ENCODE measurements at places on chromosomes 6 and 20.
A peak's percentile ranks its signal among the peaks of the same experiment; 100 is the strongest.

DNA sequence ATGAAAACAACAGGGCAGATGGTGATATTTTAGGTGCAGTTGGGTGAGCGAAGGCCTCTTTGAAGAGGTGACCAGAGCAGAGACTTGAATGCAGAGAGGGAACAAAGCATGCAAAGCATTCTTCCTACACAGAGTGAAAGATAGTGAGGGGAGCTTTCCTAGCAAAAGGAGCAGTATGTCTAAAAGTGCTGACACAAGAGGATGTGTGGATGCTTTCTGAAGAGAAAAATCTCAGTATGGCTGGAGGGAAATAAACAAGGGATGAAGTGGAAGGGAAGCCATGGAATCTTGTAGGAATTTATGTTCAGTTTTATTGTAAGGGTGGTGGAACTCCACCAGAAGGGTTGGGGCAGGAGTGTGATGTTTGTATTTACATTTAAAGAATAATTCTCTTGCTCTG is 128.6 kb downstream of the F13A1 start:
- no peak for DNase-seq

DNA sequence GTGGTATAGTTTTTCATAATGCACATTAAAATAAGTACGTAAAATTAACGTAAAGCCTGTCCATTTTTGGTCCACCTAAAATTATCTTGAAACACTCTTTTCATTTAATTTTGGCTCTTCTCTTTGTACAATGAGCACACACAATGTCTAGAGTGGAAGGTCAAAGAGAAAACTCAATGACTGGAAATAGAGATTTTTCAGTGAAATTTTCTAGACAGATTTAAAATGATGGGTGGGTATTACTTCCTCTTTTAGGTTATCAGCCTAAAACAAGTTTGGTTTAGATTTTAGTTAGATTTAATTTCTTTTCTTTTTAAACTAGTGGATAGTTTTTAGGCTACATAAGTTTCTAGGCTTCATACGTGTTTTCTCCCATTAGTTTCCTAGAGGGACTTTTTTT is 24.9 kb downstream of the DSE start:
- DNase-seq, result no peak

DNA sequence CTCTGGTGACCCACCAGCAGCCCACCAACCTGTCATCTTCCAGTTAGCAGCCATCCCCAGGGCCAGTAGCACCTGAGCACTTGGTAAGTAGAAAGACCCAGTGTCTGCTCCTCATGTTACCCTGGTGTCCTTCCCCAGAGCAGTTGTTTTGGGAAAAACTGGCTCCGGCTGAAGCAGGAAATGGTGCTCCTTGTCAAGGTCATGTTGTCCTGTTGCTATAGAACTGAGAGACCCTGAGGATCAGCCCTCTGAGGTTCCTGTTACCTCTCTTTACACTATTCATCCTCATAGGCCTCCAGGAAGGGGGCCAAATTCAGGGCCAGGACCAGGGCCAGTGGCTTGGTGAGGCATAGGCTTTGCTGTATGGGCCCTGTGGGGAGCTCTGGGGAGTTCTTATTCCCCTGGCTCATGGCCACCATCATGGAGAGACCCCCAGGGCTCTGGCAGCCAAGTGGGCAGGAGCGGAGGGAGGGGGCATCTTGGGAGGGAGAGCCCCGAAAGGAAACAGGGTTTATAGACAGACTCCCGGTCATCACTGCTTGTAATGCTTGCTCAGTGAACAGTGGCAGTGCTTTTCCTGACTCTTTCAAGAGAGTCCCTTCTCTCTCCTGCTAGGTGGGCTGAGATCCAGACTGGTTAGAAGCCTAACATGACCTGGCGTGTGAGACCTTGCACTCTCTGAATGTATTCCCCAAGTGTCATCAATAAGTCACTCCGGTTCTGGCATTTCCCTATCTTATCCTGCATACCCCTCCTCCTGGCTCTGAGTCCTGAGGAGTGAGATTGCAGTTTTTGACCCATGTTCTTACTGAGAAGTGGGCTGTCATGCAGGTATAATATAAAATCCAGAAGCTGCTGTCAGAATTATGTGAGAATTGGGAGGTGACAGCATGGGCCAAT is 50.7 kb downstream of the PPARD start:
- no peak for DNase-seq

- peak; percentile 75 for DNase-seq
These were observed 876 bp upstream of the TBPL1 start for GRCh38 chr6:133951881-133952814.

DNA sequence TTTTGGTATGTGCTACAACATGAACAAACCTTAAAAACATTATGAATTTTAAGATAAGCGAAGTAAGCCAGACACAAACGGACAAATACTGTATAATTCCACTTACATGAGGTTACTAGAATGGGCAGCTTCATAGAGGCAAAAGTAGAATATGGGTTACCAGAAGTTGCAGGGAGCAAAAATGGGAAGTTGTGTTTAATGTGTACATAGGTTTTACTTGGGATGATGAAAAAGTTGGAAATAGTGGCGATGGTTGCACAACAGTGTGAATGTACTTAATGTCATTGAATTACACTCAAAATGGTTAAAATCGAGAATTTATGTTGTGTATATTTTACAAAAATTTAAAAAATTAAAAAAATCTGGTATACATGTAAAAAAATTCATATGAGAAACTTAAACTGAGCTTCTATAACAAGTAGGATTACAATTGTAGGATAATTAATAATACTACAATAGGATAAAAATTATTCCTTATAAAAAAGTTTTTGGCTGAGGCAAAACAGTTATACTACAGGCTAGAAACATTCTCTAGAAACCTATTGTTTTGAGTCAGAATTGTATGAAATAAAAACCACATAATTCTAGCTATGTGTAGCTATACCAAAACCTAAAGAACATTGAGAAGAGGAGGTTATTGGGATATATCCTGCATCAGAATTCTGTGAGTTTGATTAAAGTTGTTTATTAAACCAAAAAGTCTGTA is 24.8 kb upstream of the DYNLRB1 start:
- no peak for DNase-seq

- peak; percentile 90 for DNase-seq
These were observed 258.6 kb downstream of the ADGB start for GRCh38 chr6:146857180-146857979.

GRCh38 chr6:146154197-146154596 is 125.3 kb downstream of the GRM1 start:
- no peak for DNase-seq

DNA sequence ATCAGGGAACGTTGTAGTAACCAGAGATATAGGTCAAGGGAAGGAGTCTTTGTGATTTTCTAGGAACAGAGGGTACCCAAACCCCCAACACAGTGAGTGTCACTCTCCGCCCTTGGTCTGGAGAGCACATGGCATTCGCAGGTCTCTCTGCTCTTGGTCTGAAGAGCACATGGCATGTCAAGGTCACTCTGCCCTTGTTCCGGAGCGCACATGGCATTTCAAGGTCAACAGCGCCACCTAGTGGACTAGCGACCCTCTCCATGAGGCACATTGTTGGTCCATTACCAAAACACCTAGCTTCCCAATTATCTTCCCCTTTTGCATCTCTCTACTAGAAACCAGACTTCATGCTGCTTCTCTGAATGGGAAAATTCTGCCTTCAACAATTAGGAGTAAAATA is 260.0 kb downstream of the C6orf118 start:
- peak; percentile 60 for DNase-seq

GRCh38 chr6:6940031-6941025 is 167.4 kb upstream of the RREB1 start:
- no peak for DNase-seq

GRCh38 chr6:835476-836160 is 142.7 kb upstream of the EXOC2 start:
- no peak for DNase-seq

GRCh38 chr20:33019465-33020277 is 11.8 kb upstream of the BPIFB6 start:
- DNase-seq, result no peak

DNA sequence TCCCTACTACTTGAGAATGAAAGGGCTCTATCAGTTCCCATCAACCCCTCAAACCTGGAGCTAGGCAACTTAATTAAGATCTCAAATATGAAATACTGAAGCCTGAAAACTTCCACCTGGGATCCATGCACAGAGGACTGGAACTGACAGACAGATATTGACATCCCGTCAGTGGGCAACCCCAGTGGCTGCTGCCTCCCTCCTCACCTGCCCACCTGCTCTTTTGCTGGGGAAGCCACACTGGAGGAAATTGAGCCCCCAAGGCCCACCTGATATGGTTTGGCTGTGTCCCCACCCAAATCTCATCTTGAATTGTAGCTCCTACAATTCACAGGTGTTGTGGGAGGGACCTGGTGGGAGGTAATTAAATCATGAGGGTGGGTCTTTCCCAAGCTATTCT is 192.8 kb downstream of the LRFN2 start:
- no peak for DNase-seq

GRCh38 chr20:17875106-17875980 is 93.3 kb downstream of the SNX5 start:
- DNase-seq, result no peak

GRCh38 chr20:8094415-8094818 is 37.6 kb upstream of the PLCB1 start:
- DNase-seq, result no peak

- no peak for DNase-seq
These were observed 27.9 kb downstream of the TRAM2 start for GRCh38 chr6:52548999-52549398.

- DNase-seq, result no peak
These were observed 85.3 kb downstream of the COL21A1 start for GRCh38 chr6:56162081-56162480.

GRCh38 chr20:1775117-1775516 is 117.5 kb upstream of the SIRPG start:
- DNase-seq, result no peak

DNA sequence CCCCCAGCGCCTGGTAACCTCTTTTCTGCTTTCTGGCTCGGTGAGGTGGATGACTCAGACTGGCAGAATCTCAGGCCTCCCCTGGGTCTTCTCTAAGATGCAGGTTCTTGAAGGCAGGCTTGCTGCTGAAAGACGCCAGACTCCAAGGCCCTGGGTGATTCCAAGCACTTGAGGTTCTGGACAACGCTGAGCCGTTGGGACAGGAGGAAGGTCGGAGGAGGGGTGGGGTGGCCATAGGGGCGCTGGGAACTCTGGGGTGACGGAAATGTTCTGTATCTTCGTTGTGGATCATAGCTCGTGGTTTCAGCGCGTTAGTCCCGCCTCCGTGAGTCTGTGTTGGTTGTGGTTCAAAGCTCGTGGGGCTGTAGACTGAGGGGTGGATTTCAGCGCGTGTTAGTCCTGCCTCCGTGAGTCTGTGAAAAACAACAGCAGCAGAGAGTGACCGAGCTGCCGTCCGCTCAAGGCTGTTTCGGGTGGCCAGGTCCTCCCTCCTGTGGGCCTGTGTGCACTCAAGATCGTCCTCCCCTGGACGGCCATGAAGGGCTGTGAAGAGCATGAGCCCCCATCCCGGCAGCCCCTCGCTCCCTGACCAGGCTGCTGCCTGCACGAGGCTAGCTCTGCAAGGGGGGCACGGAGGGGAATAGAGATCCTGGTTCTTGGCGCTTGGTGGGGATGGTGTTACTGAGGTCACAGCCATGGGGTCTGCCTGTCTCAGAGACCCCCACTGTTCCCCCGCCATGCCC is 7.7 kb downstream of the NTSR1 start:
- no peak for DNase-seq

DNA sequence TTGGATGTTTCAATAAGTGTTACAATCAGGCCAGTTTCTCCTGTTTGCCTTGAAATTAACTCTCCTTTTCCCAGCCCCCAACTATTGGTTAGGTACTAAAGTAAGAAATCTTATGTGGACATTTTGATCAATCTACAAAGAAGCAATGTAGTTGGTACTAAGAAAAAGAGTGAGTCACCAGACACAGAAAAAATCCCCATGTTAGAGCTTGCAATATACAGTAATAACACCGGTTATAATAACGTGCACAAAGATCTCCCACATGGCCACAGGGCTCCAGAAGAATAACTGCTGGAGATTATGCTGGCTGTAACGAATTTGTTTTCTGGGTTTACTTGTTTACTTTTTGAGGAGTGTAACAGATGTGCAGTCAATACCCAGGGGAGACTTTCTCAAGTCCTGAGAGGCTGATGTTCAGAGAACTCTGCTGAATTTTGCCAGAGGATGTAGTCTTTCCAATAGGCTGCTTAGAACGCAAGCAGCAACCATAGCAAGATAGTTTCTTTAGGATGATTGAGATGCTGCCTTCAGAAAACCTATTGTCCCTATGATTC is 166.2 kb upstream of the SPACA1 start:
- no peak for DNase-seq

DNA sequence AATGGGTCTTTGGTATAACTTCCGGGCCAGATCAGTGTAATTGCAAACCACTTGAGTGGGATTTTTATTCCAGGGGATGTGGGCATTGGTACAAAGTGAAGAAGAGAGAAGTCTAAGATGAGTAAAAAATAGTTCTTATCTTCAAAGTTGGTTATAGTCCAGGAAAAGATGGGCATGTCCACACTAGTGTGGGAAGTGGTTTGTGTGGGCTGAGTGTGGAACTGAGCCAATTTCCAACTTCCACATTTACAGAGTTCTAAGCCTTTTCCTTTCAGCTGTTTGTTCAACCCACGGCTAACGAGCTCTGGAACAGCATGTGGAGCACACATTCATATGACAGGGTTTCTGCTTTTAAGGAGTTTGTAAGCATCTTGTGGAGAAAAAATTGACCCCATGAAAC is 72.3 kb upstream of the IFNGR1 start:
- no peak for DNase-seq

- no peak for DNase-seq
These were observed 293.5 kb downstream of the CENPW start for GRCh38 chr6:126633373-126633772.

DNA sequence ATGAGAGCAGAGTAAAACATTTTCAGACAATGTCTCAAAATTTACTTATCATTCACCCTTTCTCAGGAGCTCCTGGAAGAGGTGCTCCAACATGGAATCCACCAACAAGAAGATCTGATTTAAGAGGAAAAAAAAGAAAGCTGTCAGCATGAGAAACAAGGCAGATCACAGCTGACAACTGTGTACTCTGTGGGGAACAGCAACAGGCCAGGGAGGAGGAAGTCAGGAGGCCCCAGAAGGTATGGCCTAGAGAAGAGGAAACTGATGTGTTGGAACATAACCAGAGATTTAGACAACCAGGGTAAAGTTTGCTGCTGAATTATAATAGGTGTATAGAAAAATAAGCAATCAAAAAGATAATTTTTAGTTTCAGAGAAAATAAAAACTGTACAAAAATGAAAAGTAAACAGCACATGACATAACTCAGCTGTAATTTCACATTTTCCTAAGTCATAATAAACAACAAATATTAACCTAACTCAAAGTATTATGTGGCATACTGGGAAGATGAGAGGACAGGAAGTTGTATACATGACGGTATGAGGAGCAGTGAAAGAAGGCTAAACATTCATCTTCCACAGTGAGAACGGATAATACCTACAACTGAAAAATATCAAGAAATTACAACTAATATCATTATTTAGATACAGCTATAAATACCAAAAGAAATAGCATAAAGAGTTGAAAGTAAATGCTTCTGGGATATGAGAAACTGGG is 113.6 kb upstream of the EMILIN3 start:
- no peak for DNase-seq

GRCh38 chr6:63663147-63663955 is 27.7 kb downstream of the PHF3 start:
- no peak for DNase-seq

GRCh38 chr6:122715725-122716124 is 63.8 kb upstream of the FABP7 start:
- DNase-seq, result no peak
